ENCODE measurements at places on chromosomes 1 and 21.

GRCh38 chr1:48227165-48228013, 4.9 kb downstream of the SLC5A9 start:
- no peak for DNase-seq
- H3K27me3 ChIP-seq: no peaks in the 10 kb centered on the region

DNA sequence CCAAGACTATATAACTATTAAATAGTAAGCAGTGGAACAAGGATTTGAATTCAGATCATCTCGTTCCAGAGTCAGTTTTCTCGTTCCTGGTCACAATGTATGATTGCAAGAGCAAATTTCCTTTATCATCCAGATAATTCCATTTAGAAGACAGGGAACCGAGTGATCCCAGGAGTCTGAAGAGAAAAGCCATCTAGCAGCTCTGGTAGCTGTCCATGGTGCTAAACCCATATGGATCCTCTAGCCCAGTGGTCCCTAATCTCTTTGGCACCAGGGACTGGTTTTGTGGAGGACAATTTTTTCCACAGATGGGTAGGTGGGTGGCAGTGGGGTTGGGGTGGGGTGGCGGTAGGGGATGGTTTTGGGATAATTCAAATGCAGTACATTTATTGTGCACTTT, 229.4 kb downstream of the PTPRU start:
- H3K4me3 ChIP-seq: no peak overlapping the region
- no peak overlapping the region for H3K27ac ChIP-seq
- no peak for DNase-seq
- no peaks in the 10 kb centered on the region for H3K27me3 ChIP-seq

DNA sequence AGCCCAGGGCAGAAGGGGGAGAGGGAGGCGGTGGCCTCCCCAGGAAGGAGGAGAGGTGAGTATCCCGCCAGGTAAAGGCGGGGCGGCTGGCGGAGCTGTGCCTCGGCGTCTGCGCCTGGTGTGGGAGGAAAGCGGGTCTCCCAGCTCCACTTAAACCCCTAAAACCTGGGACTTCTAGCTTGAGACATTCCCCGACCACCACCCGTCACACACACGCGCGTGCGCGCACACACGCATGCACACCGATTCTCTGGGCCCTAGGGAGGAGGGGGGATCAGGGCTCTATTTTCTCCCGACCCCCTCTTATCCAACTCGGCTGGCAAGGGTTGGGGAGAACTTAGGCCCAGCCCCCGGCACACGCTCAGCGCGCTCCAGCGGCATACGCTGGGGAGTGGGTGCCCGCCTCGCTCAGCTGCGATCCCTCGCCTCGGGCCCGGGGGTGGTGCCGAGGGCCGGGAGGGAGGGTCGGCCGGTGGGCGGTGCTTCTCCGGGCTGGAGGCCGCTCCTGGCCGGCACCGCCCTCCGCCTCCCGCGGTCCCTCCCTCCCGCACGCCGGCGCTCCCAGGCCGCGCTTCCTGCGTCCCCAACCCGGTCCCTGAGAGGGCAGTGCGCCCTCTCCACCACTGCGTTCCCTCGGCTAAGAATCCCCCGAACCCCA, at the start of gene TMEM51:
TSS of gene TMEM51 (plus strand) at position 564 of the 658 bp plus-strand sequence. CDS start 61,341 bp downstream, outside the sequence.
- H3K36me3 ChIP-seq: no peaks in the 10 kb centered on the region
- H3K4me3 ChIP-seq: peak within 1 kb of the TSS; percentile 78
- no peak for DNase-seq

GRCh38 chr21:43723648-43724047, 4.7 kb downstream of the PDXK start:
- H3K4me1 ChIP-seq: peaks cover 33% of the 10 kb centered on the region
- H3K27me3 ChIP-seq: no peaks in the 10 kb centered on the region
- DNase-seq: no peak
- H3K36me3 ChIP-seq: no peaks in the 10 kb centered on the region
- no peak overlapping the region for H3K27ac ChIP-seq

DNA sequence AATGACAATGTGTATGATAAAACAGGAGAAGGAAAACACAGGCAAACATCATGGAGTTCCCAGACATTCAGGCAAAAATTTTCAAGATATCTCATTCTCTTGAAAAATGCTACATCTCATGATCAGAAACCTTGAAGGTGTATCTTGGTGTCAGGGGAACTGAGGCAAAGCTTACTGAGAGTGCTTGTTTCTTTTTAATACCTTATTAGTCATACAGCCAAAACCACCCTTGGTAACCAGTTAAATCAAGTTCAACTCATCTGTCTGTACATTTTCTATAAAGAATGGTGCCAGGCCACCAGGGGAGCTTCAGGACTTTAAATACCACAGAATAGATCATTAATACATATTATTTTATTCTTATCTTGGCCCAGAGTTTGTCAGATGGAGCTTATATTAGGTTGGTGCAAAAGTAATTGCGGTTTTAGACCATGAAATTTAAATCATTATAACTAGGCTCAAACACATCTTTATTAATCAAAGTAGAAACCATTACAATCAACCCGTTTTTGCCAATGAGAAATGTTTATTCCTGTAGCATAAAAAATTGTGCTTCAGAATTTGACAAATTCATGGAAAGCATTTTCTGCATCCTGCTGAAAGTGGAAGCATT, 1036.0 kb downstream of the AMY1C start:
- no peaks in the 10 kb centered on the region for H3K36me3 ChIP-seq
- no peak overlapping the region for H3K27ac ChIP-seq
- H3K4me1 ChIP-seq: no peaks in the 10 kb centered on the region
- H3K27me3 ChIP-seq: no peaks in the 10 kb centered on the region
- no peak overlapping the region for H3K4me3 ChIP-seq
- no peak for DNase-seq

DNA sequence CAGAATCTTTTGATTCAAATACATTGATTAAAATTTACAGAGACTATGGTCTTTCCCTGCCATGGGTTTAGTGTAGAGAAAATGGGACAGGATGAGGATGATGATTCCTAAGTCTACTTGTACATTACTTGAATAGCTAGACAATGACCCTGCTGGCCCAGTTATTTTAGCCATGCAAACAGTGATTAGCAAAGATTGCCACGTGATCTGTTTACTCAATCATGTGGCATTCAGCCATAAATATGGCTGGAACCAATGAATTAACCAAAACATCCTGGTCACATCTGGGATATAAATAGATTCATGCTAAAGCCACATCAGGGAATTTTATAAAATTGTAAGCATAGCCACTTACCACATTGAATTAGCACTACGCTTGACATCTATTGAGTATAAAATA, 167.3 kb downstream of the PBX1 start:
- H3K4me3 ChIP-seq: no peak overlapping the region
- H3K4me1 ChIP-seq: peaks cover 34% of the 10 kb centered on the region
- DNase-seq: no peak
- H3K36me3 ChIP-seq: no peaks in the 10 kb centered on the region
- no peaks in the 10 kb centered on the region for H3K27me3 ChIP-seq

DNA sequence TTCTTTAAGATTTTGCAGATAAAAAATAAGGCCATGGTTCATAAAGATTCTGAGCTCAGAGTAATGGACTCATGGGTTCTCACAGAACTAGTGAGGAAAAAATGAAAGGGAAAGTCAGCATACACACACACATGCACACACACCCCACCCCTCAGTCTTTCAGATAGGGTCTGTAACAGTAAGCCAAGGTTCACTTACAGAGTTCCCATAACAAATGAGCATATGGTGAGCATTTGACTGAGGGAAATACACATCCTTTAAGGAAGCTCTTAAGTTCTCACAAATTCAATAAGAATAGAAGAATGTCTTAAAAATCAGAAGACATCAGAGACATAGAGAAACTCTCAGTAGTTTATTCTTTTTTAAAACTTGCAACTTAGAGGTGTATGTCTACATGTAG, 57.9 kb downstream of the NTMT2 start:
- H3K27ac ChIP-seq: no peak overlapping the region
- DNase-seq: no peak
- H3K4me1 ChIP-seq: peaks cover 9% of the 10 kb centered on the region

GRCh38 chr1:236947794-236948193, 56.4 kb downstream of the MT1HL1 start:
- no peaks in the 10 kb centered on the region for H3K27me3 ChIP-seq
- peaks cover 2% of the 10 kb centered on the region for H3K4me1 ChIP-seq
- no peak for DNase-seq
- no peak overlapping the region for H3K4me3 ChIP-seq
- no peak overlapping the region for H3K27ac ChIP-seq
- no peaks in the 10 kb centered on the region for H3K36me3 ChIP-seq

DNA sequence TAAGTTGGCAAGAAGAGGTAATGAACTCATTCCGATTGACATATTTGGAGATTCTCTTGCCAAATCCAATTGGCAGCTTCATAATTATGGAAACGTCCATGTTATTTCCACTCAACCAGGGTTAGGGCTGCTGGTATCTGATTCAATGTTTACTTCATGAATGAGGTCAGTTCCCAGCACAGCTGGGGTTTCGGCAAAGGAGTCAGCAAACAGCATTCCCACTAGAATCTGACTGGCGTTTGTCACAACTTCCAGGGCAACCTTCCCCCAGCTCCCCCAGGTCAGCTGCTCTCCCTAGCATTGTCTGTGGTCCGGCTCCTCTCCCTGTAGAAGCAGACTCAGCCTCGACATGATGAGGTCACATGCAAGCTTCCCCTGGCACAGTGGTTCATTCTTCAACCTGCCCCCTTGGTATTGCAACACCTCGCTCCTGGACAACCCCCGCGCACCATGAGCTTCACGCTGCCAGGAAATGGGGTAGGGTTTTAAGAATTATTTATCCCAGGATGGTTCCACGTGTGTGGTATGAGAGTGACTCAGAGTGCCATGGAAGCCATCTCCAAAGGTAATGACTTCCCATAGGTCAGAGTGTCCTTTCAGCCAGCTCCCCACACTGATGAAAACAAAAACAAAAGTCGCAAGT, 100.7 kb upstream of the SLC25A33 start:
- H3K4me1 ChIP-seq: peaks cover 25% of the 10 kb centered on the region
- H3K27ac ChIP-seq: peak overlapping the region; percentile 92
- H3K27me3 ChIP-seq: no peaks in the 10 kb centered on the region
- H3K4me3 ChIP-seq: no peak overlapping the region

- H3K4me3 ChIP-seq: no peak overlapping the region
- no peak overlapping the region for H3K27ac ChIP-seq
- peaks cover 7% of the 10 kb centered on the region for H3K4me1 ChIP-seq
- no peak for DNase-seq
- H3K27me3 ChIP-seq: no peaks in the 10 kb centered on the region
Measured at GRCh38 chr1:167676916-167677848, 44.6 kb upstream of the MPZL1 start.

DNA sequence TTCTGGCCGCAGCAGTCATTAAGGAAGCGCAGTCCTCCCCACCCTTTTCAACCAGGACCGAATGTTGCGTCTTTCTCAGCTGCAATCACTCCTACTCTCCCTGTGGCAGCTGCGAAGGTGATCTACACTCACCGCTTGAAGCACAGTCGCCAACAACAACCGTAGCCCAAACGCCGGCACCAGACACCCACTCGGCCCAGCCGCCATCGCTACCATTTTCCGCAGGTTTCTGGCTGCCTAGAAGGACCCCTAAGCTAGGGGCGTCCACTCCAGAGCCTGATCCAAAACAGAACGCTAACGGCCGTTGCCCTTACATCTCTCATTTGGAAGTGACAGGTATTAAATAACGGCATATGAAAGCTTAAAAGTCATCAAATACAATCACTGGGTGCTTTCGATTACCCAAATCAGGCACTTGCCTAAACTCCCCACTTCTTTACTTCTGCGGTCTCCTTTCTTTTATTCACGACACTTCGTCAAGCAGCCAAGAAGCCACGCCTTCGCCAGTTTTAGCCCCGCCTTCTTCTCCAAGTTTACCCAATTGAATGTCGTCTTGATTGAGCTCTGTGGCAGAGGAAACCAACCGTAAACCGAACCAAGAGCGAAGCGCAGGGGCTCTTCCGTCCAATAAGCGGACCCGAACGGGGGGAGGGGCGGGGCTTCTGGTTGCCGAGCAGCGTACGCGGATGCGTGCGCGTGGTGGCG, at the start of gene SELENOF:
TSS of gene SELENOF (minus strand) at position 231 of the 705 bp plus-strand sequence. CDS start at position 216, 15 bp downstream.
- H3K4me1 ChIP-seq: no peaks in the 10 kb centered on the region
- peak within 1 kb of the TSS; percentile 82 for H3K4me3 ChIP-seq
- peak; percentile 100 for DNase-seq
- peaks cover 7% of the 10 kb centered on the region for H3K36me3 ChIP-seq

- H3K27me3 ChIP-seq: no peaks in the 10 kb centered on the region
- no peaks in the 10 kb centered on the region for H3K36me3 ChIP-seq
- H3K4me3 ChIP-seq: no peak overlapping the region
- H3K4me1 ChIP-seq: peaks cover 16% of the 10 kb centered on the region
- DNase-seq: no peak
Measured at GRCh38 chr1:209802117-209802779, 3.7 kb downstream of the IRF6 start.

- no peak overlapping the region for H3K27ac ChIP-seq
- H3K4me1 ChIP-seq: peaks cover 18% of the 10 kb centered on the region
- no peaks in the 10 kb centered on the region for H3K36me3 ChIP-seq
Measured at GRCh38 chr1:54959241-54959640, 21.2 kb upstream of the TMEM61 start.

DNA sequence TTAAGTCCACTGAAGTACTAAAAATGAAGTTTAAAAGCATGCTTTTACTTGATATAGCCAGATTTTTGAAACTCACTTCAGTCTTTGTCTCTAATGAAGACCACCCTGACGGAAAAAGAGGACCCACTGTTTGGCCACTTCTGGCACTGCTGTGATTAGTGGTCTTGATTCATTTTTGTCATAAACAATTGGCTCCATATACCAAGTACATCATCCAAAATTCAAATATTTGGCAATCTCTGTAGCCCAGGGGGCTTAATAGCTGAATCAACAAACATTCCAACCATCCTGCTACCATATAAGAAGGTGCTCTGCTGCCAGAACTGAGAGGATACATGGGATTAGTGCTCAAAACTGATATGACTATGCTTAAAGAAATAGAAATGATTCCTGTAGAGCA, 156.0 kb downstream of the COL24A1 start:
- H3K27ac ChIP-seq: no peak overlapping the region
- no peaks in the 10 kb centered on the region for H3K4me1 ChIP-seq
- no peak for DNase-seq
- H3K4me3 ChIP-seq: no peak overlapping the region

DNA sequence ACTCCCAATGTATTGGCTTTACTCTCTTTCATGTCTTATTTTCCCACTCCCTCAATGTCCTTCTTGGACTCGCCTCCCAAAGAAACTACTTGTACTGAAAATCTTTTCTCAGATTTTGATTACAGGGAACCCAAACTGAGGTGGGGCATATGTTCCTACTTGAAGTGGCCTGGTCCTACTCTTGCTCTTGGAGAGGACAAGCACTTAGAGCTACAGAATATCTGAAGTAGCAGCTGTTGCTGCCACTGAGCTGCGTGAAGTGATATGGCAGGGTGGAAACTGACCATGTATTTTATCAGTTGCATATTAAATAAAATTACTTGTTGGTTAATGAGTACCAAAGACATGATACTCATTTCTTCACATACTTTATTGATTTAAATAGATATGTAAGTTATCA, 129.5 kb downstream of the TSEN15 start:
- no peaks in the 10 kb centered on the region for H3K36me3 ChIP-seq
- no peak overlapping the region for H3K27ac ChIP-seq
- no peaks in the 10 kb centered on the region for H3K27me3 ChIP-seq
- no peak overlapping the region for H3K4me3 ChIP-seq

DNA sequence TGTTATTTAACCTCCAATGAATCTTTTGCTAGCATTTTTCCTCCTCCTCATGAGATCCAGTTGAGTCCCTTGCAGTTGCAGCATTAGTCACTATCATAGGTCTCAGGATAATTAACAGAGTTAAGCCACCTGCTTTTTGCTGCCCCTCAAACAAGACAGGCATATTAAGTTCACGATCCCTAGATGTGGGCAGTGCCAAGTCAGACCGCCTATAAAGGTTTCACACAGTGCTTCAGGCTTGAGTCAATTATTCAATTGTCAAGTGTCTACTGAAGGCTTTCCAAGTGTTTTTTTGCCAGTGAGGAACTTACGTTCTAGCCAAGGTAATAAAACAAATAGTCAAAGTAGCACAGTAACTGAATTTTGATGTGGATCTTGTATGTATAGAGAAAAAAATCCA, 175.0 kb downstream of the DAB1 start:
- no peak for DNase-seq
- H3K27me3 ChIP-seq: no peaks in the 10 kb centered on the region
- H3K4me3 ChIP-seq: no peak overlapping the region
- H3K4me1 ChIP-seq: no peaks in the 10 kb centered on the region
- no peak overlapping the region for H3K27ac ChIP-seq
- no peaks in the 10 kb centered on the region for H3K36me3 ChIP-seq
